ENCODE measurements at places on chromosomes 2 and 18. TPM values are rescaled to one million over a fixed set of nuclear protein-coding genes. Genes with fewer than 3 reads are reported as not detected.

The RAPH1 gene
- total RNA-seq = 5.5 TPM

The MROH2A gene
- not detected for total RNA-seq

GRCh38 chr2:230129343-230129742, 60.6 kb upstream of the SLC16A14 start:
- DNase-seq = no peak

- no peak for DNase-seq
These were observed 38.4 kb downstream of the RNF144A start for GRCh38 chr2:6955511-6956136.

DNA sequence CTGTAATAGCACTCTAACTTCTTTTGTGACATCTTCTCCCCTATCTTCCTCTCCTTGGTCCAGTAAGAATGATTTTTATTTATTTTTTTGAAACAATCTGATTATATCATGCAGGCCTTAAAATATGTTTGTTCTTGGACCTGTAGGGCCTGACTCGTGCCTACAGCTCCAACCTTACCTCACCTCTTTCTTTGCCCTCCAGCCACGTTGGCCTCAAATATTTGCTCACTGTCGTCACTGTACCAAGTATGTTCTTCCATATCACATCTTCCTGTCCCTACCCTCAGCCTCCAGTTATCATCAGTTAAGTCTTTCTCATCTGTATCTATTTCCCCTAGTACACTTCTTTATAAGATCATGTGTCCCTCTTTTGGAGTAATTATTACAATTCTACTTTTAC, 125.5 kb downstream of the CDH7 start:
- DNase-seq = no peak
